Suppressor macrophage (primary cell): ENCODE measurements at places on chromosomes 5 and 9.

GRCh38 chr5:90700299-90700698, 141.7 kb downstream of the ADGRV1 start:
- no peak for DNase-seq

GRCh38 chr5:141867139-141867538, 11.1 kb downstream of the PCDH1 start:
- no peak for DNase-seq

DNA sequence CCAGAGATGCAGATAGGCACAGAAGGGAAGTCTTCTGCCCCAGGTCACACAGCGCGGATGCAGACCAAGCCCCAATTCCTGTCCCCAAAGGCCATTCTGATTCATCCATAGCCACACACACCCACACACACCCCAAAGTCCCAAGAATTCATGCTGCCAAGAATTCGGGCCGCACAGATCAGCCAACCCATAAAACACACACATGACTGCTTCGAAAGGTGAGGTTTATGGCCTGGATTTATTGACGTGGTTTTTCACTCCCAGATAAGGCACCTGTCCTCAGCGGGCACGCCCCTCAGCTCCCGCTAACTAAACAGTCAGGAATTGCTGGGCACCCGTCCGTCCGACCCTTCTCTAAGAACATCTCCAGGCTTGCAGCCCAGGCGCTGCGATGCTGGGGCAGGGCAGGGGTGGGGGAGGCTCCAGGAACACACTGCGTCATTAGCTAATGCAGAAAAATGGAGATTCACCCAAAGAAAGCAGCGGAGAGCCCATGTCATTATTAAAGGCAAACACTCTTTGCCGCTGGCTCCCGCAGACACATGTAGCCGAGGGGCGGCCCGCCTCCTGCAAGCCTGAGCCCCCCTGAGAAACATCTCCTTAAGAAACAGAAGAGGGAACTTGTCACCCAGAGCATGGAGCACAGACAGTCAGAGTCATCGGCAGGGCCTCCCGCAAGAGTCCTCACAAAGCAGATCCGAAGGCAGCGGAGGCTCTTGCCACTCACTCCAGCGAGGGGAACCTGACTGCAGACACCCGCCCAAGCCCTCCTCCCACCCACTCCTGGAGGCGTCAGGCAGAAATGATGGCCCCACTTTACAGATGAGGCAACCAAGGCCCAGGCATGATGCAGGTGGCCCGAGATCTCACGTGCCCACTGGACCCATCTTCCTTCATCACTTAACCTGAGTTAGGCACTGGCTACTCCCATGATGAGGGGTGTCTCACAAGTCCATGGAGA, 19.9 kb downstream of the VAV2 start:
- DNase-seq: no peak

DNA sequence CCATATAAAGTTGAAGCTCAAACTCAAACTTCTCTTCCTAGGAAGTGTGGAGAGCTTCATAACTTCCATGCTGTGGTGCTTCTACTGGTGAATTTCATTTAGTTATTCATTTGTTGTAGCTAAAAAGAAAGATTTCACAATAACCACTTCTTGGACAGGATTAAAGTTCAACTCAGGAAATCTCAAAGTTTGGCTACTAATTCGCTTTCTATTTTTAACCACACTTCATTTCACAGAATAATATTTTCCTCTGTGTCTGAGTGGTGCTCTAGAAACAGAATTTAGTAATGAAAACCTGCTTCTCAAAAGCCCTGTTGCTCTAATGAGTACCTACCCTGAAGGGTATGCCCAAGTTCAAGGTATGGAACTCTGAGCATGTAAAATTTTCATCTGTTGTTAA, 73.9 kb downstream of the ACTBL2 start:
- no peak for DNase-seq

GRCh38 chr5:20105915-20106314, 117.9 kb upstream of the CDH18 start:
- DNase-seq: no peak

- DNase-seq: no peak
Observed at GRCh38 chr9:134213881-134214341, 49.5 kb upstream of the RNU6ATAC start.

DNA sequence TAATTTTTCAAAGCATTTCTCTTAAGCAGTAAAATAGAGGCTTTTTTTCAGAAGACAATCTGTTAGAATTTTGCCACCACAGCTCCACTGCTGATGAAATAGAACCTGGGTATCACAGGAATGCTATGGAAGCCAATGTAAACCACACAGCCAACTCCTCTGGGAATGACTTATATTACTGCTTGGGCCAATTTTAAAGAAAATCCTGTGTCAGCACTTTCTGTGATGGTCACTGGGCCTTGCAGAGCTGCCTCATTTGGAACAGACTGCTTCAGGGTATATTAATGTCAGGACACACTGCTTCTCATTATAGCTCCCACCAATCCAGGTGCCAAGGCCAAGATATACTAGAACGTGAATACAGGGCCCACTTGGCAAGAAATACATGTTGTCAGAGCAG, 144.1 kb upstream of the ACTBL2 start:
- no peak for DNase-seq

DNA sequence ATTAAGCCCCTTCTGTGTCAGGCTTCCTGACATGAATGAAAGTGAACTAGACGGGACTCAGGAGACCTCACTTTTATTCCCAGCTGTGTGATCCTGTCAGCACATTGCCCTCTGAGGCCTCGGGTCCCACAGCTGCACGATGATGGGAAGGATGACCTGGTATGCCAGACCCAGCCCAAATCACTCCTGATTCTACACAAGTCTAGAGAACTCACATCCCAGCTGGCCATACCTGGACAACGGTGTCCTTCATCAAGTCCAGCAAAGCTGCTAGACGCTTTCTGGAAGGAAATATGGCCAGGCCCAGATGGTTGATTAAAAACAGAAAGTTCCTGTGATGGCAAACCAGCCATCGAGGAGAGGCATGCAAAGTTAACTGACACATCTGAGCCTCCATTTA, 118.0 kb upstream of the FSTL4 start:
- DNase-seq: no peak

DNA sequence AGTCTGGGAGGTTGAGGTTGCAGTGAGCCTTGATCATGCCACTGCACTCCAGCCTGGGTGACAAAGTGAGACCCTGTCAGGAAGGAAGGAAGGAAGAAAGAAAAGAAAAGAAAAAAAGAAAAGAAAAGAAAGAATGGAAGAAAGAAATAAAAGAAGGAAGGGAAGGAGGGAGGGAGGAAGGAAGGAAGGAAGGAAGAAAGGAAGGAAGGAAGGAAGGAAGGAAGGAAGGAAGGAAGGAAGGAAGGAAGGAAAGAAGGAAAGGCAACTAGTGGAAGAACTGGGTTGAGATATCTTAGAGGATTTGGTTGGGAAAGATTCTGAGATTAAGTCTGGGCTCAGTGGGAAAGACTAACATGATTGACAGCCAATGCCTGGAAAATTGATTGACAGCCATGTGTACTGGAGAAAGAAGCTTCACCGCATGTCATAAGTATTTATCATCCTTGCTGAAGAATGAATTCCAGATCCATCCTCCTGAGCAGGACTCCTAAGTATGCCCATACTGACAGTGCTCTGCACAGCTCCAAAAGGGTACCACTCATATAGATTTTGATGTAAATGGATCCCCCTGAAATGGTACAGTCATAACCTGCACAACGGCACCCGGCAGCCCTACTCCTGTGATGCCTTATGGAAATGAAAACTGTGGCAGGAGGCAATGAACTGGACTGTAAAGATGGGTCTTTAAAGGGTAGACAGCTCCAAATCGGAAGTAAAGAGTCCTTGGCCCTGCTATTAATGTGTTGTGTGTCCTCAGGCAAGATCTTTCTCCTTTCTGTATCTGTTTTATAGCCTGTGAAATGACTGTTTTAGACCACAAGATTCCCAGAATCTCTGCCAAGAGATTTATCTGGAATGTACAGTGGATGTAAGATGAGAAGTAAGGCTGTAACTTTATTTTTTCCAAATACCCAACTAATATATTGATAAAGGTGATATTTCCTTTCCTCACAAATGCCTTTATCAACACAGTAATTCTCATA, 16.9 kb upstream of the ADRA1B start:
- no peak for DNase-seq

- no peak for DNase-seq
Observed at GRCh38 chr5:79849486-79850315, 141.4 kb downstream of the MTX3 start.

GRCh38 chr5:8827696-8828095, 718.2 kb downstream of the SEMA5A start:
- DNase-seq: no peak

DNA sequence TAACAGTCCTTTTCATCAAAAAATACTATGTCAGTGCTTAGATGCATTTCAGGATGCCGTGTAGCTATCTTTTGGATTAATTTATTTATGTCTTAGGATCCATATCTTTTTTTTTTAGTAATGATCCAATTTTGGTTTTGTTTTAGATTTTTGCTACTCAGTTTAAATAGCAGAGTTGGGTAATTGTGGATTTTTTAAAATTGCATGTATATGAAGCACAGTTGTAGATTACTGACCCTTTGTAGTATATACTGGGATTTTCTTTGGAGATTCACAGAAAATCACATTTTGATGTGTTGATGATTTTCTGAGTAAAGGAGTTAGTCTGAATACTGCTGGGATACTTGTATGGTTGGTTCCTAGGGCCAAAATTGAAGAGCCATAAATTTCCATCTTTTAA, 111.8 kb downstream of the NIPBL start:
- DNase-seq: no peak

DNA sequence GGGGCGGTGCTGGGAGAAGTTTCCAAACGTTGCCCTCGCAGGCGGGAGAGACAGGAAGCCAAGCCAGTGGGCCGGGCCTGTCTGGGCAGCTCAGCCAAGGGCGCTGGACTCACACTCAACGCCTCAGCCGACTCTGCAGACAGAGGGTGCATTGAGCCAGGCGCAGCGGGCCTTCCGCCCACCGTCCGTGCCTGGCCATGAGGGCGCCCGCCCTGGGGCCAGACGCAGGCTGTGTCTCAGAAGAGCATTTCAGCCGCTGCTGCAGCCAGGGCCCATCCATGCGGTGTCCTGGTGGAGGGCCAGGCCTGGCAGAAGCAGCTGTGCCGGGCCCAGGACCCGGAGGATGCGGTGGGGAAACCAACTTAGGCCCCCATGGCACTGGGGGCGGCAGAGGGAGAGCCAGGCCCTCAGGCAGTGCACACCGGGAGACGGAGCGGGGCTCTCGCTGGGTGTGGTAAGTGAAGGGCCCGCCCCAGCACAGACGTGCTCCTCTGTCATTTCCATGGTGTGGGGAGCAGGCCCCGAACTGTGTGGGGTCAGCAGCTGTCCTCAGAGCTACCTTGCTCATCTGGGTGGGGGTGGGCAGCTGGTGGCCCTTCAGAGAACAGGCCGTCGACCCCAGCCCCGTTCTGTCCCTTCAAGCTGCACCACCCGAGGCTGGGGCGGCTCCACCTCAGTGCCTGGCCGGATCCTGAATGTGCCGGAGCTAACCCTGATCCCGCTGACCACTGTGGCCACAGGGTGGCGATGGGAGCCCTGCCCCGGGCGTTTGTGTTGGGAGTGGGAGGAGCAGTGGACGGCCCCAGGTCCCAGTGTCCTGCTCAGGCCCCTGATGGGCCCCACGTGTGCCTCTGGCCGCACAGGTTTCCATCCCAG, 18.0 kb downstream of the DNLZ start:
- DNase-seq: peak; percentile 15

- DNase-seq: no peak
Observed at GRCh38 chr5:161549106-161549505, 2.6 kb upstream of the GABRB2 start.

DNA sequence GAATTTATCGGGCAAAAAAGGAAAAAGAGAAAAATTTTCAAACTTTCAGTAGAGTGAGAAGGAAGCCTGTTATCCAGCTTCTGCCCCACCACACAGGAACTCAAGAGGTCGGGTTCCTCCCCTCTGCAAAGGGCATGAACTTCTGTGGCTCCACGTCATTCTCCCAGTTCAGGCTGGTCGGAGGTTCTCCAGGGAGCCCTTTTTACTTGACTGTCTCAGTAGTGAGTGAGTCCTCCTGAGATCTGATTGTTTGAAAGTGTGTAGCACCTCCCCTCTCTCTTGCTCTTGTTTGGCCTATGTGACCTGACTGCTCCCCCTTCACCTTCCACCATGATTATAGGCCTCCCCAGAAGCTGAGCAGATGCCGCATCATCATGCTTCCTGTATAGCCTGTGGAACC, 9.7 kb downstream of the SPINK1 start:
- DNase-seq: peak; percentile 35

- no peak for DNase-seq
Observed at GRCh38 chr9:135567311-135567710, 5.8 kb downstream of the PAEP start.
